Activated CD8-positive, alpha-beta T cell treated with anti-CD3 and anti-CD28 coated beads, Interleukin-2, amount 10 ng/mL, durations not matched to agents 7 days and 5 days (primary cell): ENCODE measurements at places on chromosomes 6 and 20. TPM values are rescaled to one million over a fixed set of nuclear protein-coding genes. Genes with fewer than 3 reads are reported as not detected.

The VSTM2L gene
- 0.21 TPM for total RNA-seq

The C20orf173 gene
- total RNA-seq, result not detected

The ADGB gene
- total RNA-seq, result not detected

The BAG2 gene
- total RNA-seq, result 8.1 TPM

The SIRPB2 gene
- total RNA-seq, result not detected

DNA sequence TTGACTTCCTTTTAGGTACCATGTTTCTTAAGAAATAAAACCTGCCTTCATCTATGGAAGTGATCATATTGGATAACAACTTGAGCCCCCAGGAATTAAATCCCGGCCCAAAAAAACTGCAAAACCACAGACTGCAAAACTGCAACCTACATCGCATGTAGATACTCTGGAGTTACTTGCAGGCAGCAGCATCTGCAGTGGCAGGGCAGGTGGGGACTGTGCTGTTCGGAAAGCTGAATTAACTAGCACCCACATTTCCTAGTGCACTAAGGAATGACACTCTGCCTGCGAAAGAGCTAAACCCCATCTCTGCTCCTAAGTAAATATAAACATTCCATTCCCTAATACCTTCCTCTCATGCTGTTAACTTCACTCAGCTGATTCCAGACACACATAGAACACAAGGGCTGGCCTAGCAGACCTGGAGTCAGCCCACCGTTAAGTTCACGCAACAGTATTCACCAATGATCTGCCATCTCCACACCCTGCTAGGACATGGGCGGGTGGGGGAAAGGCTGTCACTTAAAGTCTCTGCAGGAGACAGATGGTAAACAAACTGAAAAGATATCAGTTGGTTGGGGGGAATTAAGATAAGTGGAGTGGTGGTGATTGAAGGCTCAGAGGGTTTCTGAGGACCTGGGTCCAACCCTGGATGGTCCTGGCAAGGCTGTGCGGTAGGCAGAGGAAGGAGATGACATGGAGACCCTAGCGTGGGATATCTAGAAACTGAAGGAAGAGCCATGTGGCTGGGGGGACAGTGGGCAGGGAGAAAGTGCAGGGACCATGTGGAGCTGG is 128.4 kb downstream of the SYCP2 start:
- H3K36me3 ChIP-seq, result no peaks in the 10 kb centered on the region
- no peak overlapping the region for H3K4me3 ChIP-seq
- H3K27me3 ChIP-seq, result peaks cover 9% of the 10 kb centered on the region
- DNase-seq, result no peak
- H3K4me1 ChIP-seq, result no peaks in the 10 kb centered on the region

DNA sequence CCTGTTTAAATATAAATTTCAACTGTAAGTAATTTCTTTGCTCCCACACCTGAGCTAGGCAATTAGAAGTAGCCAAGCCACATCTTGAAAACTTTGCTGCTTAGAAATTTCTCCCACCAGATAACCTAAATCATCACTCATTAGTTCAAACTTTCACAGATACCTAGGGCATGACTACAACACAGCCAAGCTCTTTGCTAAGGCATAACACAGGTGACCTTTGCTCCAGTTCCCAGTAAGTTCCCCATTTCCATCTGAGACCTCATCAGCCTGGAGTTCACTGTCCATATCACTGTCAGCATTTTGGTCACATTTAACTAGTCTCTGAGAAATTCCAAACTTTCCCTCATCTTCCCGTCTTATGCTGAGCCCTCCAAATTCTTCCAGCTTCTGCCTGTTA is 79.8 kb upstream of the OPRM1 start:
- no peak overlapping the region for H3K27ac ChIP-seq
- H3K4me3 ChIP-seq, result no peak overlapping the region
- H3K36me3 ChIP-seq, result no peaks in the 10 kb centered on the region
- H3K27me3 ChIP-seq, result no peaks in the 10 kb centered on the region
- H3K4me1 ChIP-seq, result no peaks in the 10 kb centered on the region
- no peak for DNase-seq

DNA sequence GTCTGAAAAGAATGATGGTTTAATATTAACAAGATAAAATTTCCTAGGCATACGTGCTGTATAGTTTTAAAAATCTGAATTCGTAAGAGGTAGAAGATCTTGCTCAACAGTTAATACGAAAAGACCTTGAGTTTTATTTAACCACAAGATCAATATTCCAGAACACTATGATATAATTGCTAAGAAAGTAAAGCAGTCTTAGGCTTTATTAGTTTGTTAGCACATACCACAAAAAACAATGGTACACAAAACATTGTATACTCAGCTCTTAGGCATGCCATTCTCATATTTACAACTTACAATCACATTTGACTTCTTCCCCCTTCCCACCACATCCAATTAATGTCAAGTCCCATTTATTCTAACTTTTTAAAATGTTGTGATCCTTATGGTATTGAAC is 24.4 kb upstream of the STXBP5 start:
- H3K4me1 ChIP-seq, result no peaks in the 10 kb centered on the region
- H3K27ac ChIP-seq, result no peak overlapping the region
- H3K36me3 ChIP-seq, result no peaks in the 10 kb centered on the region
- H3K4me3 ChIP-seq, result no peak overlapping the region
- DNase-seq, result no peak
- H3K27me3 ChIP-seq, result no peaks in the 10 kb centered on the region

DNA sequence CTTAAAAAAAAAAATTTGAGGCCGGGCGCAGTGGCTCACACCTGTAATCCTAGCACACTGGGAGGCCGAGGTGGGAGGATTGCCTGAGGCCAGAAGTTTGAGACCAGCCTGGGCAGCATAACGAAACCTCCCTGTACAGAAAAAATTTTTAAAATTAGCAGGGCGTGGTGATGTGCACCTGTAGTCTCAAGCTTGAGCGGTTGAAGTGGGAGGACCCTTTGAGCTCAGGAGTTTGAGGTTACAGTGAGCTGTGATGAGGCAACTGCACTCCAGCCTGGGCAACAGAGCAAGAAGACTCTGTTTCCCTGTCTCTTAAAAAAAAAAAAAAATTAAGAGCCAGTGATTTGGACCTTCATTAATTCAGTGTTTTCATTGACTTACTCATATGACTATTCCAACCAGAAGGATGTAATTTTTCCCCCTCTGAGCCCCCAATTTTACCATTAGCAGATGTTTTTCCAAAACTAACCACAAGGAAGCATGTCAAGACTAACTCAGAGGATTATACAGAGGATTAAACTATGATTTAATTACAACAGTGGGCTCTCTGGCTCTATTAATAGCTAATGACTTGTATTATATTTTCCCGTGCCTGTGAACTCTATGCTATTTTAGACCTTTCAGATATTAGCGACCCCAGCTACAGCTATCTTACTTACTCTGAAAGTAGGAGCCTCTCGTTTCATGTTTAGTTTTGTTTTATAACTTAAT is 75.1 kb downstream of the ARID1B start:
- no peak overlapping the region for H3K27ac ChIP-seq
- no peaks in the 10 kb centered on the region for H3K27me3 ChIP-seq
- DNase-seq, result no peak
- H3K4me3 ChIP-seq, result no peak overlapping the region
- H3K36me3 ChIP-seq, result no peaks in the 10 kb centered on the region

DNA sequence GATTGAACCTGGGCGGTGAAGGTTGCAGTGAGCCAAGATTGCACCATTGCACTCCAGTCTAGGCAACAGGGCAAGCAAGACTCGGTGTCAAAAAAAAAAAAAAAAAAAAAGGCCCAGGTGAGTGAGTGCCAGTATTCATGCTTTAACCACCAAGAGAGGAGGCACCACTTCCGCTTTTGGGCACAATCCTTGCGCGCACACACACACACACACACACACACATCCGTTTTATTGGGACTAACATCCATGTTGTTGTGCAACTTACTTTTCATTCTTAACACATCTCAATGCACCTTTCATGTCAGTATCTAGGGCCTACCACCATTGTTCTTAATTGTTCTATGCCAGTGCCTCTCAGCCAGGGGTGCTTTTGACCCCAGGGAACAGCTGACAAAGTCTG is 263.0 kb downstream of the CDC5L start:
- no peaks in the 10 kb centered on the region for H3K36me3 ChIP-seq
- H3K27ac ChIP-seq, result no peak overlapping the region
- DNase-seq, result no peak
- H3K4me3 ChIP-seq, result no peak overlapping the region
- peaks cover 7% of the 10 kb centered on the region for H3K27me3 ChIP-seq
